Stimulated activated CD4-positive, alpha-beta T cell treated with anti-CD3 and anti-CD28 coated beads, Interleukin-1b, Interleukin-23, amount 100 ng/mL, for 24 hours (primary cell): ENCODE measurements at places on chromosomes 13 and 19.
A peak's percentile ranks its signal among the peaks of the same experiment; 100 is the strongest.

- DNase-seq, result no peak
Observed at GRCh38 chr19:8631425-8631819, 989 bp downstream of the NFILZ start.

DNA sequence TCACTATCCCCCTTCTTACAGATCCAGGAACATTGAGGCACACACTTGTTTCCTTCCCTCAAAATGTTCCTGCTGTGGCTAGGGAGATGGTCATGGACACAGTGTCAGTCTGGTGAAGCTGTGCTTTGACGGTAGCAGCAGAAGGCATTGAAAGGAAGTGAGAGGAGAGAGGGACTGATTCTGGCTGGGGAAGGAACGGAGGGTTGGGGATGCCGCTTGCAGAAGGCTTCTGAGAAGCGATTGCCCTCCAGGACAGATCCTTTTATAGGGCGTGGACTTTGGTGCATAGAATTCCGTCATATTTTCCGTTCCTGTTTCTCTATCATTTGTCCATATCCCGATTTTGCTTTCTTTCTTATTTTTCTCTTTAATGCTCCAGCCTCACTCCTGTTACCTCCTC is 14.1 kb upstream of the MYH14 start:
- no peak for DNase-seq

DNA sequence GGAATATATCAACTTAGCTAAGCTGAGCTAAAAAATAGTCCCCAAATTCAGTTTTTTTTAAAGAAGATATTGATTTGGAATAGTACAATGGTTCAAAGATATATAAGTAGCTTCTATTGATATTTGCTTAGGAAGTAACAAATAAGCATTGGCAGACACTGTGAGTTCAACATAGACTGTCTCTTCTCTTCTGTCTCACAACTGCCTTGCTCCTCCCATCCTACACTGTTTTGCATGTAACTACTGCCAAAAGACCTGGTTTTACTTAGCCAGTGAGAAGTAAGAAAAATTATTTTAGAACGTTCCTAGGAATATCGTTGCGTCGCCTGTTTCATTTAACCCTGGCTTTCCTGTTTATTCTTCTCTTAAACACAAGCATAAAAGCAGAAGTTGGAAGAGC is 859.0 kb upstream of the SPRY2 start:
- DNase-seq, result no peak

GRCh38 chr13:108595436-108596274 is 33.8 kb upstream of the MYO16 start:
- DNase-seq, result no peak

DNA sequence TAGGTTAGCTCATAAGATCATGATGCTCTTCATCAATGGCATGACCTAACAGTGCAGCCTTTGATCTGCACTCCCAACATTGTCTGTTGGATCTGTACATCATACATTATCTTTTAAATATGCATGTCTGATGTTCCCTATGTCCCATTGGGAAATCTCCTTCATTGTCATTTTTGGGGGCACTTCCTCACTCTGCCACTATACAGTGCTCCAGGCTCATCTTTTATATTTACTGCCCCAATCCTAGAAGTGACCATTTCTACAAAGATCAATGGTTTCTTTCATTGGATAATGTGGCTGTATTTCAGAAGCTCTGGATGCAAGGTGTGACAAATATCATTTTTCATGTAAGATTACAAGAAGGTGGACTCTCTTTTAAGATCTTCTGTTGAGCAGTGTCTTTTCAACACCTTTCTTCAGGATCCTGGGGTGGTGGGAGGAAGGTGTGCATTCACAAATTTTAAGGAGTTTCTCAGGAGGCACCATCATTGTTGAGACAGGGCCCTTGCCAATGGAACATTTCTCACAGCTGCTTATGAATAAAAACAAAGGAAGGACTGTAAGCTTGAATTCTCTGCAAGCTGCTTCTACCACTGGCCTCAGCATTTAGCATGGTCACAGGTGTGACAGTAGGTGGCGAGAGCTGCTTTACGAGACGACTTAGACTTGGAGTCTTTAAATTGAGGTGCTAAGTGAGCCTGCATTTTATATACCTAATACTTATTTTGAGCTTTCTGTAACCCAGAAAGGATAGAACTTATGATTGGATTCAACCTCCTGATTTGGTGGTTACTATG is 403.0 kb downstream of the LMO7 start:
- no peak for DNase-seq

GRCh38 chr19:40717325-40717879 is 490 bp downstream of the ITPKC start:
- no peak for DNase-seq

GRCh38 chr19:56271151-56271550 is 1.4 kb upstream of the EDDM13 start:
- no peak for DNase-seq

DNA sequence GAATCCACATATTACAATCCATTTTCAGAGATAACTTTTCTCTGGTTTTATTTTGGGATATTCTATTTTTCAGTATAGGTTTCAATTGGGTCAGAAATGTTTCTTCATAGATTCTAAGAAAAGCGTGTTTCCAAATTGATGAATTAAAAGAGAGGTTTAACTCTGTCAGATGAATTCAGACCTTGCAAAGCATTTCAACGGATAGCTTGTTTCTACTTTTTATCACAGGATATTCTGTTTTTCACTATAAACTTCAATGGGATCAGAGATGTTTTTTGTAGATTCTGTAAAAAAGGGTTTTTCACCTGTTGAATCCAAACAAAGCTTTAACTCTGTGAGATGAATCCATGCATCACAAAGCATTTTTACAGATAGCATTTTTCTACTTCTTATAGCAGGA is 1498.1 kb downstream of the UQCRFS1 start:
- no peak for DNase-seq

- no peak for DNase-seq
Observed at GRCh38 chr13:78777396-78777795, 118.4 kb upstream of the OBI1 start.

- DNase-seq, result no peak
Observed at GRCh38 chr13:78265098-78265497, 338.3 kb downstream of the POU4F1 start.

DNA sequence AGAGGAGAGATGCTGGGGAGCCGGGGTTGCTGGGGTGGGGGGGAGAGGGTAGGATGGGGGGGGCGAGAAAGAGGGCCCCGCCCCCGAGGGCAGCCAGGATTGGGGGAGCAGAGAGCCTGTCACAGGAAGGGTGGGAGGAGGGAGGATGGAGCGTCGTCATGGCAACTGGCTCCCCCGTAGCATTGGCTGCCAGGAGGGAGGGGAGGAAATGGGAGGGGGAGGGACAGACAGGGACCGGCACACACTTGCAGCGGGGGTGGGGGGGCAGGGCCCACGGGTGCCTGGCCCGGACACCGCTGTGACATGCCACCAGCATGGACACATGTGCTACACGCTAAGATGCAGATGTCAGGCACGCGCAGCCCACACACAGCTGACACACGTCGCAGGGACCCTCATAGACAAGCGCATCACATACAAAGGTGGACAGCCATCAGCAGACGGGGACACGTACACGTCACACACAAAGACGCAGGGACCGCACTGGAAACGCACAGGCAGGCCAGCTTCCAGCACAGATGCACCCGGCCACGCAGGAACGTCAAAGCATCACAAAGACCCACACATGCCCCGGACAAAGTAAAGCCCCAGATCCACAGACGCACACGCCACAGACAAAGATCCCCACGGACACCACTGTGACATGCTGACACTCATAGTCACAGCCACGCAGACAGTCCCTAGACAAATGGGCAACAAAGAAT is at the start of gene LMTK3:
TSS of gene LMTK3 (minus strand) at position 36 of the 704 bp plus-strand sequence. CDS start 259 bp downstream, outside the sequence.
- DNase-seq, result peak; percentile 70

- no peak for DNase-seq
Observed at GRCh38 chr19:12913851-12914690, 5.0 kb downstream of the SYCE2 start.

DNA sequence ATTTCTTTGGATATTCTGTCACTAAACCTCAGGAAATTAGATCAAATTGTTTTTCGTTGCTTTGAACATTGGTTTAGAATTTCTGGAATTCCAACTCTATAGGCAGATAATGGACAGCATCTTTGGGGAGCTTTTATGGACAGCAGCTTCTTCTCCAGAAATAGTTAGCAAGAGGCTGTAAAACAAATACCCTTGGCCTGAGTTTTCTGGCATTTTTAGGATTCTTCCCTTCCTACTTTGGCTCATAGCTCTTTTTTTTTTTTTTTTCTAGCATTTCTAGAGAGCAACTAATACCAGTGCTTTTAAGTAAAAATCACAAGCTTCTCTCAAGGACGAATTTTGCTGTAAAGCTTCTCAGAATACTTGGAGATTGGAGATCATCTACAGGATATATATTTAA is 169.8 kb upstream of the SPRY2 start:
- no peak for DNase-seq

- no peak for DNase-seq
Observed at GRCh38 chr19:29538146-29538545, 12.4 kb downstream of the VSTM2B start.

DNA sequence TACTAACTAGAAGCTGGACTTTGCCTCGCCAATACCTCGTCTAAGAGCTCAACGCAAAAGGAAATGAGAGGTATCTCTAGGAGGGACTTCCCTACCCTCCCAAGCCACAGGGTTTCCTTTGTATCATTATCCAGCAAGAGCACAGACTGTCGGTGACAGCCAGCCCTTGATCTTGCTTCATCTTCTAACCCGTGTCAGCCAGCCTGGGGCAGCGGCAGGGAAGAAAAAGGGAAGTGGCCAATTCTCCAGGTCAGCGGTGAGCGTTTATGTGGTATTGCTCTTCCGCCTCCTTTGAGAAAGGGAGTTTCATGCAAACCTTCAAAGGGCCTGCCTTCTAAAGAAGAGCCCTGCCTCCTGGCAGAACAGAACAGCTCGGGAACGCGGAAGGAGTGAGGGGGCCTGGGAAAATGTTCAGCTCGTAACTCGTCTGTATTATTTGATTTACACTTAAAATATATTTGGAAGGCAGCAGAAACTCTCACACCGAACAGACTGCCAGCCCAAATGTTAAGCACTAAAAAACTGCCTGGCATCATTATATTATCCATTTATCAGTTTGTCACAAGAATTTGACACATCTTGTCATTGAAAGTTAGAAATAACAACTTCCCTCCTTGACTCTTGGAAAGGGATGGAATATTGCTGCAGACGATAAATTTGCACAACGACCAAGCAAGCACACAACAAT is 41.8 kb downstream of the EFNB2 start:
- no peak for DNase-seq

DNA sequence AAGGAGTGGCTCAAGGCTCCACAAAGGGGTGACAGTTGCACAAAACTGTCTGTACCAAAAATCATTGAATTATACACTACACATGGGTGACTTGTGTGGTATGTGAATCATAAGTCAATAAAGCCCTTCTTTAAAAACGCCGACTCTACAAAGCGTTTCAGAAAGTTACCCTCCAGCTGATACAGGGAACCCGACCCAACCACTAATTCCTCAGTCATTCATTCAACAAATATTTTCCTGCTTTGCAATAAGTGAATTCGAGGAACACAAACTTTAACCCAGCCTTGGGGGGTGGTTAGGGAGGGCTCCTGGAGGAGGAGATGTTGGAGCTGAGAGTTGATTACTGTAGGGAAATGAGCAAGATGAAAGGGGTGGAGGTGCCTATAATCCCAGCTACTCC is 32.0 kb downstream of the LTBP4 start:
- no peak for DNase-seq

DNA sequence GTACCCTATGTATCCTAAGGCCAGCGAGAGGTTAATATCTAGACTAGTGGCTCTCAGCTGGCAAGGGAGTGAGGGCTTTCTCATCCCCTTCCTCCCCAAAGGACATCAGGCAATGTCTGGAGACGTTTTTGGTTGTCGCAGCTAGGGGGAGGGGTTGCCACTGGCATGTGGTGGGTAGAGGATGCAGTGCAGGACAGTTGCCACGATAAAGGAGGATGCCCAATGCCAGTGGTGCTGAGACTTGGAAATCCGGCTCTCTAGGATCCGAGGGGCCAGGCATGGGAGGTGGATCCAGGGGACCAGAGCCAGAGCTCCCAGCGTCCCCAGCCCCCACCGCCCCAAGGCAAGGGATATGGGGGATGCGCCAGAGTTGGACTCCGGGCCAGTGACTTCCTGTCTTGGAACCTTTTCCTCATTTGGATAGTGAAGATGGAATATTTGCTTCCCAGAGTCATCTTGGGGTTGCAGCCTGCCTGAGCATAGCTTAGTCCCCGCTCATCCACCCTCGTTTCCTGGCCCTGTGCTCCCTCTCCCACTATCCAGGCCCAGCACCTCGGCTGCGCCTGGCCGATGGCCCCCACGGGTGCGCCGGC is 4.9 kb downstream of the SSC5D start:
- DNase-seq, result no peak

DNA sequence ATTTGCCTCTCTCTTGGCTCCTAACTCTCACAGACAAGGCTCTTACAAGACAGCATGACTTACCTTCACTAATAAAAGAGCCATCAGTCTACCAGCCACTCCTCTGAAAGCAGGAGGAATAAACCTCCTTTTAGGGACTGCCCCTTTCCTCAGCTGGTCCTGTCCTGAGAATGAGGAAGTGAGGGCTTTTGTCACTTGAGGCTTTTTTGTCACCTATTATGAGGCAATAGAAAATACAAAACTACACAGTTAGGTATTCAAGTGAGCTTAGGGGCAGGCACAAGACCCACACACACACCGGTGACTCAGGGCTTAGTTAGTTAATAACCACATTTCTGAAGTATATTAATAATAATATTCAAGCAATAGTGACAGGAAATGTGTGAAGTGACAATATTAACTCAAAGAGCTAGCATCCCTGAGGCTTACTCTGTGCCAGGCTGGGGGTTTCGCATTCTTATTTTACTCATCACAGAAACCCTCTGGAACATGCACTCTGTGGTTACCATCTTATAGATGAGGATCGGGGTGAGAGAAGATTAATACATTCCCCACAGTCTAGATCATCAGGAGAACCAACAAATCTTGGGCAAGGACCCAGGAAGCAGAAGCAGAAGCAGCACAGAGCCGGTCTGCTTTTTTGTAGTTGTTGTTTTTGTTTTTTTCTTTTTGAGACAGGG is 379.9 kb downstream of the LIG4 start:
- no peak for DNase-seq

DNA sequence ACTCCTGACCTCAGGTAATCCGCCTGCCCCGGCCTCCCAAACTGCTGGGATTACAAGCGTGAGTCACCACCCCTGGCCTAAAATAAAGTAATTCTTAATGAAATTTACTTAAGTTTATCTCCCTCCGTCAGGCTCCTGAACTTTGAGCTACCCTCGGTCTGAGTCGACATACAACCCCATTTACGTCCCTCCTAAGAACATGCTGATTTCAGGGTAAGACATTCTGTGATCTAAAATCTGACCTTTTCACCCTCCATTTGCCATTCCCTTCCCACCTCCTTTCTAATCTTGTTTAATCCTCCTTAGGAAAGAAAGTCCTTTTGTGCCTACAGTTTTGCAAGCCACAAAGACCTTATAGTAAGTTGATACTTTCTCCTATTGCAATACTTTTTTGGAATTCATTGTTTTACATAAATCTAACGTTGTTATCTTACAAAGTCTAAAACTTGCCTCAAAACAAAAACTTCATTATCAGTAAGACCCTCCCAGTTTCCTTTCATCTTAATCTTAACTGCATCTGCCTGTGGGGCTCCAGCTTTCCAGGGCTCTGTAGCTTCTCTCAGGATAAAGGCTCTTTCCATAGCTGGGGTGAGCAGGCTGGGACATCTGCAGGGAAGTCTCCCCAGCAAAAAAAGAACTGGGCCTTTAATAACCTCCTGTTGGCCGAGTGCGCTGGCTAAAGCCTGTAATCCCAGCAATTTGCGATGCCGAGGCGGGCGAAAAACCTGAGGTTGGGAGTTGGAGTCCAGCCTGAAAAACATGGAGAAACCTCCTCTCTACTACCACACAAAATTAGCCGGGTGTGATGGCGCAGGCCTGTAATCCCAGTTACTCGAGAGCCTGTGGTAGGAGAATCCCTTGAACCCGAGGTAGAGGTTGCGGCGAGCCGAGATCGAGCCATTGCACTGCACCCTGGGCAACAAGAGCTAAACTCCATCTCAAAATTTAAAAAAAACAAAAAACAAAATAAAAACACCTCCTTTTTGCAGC is 143.1 kb downstream of the ZNF737 start:
- DNase-seq, result no peak
